ENCODE measurements at places on chromosomes 5 and 9.

- DNase-seq = no peak
Measured at GRCh38 chr5:33513462-33514185, 72.9 kb downstream of the TARS1 start.

DNA sequence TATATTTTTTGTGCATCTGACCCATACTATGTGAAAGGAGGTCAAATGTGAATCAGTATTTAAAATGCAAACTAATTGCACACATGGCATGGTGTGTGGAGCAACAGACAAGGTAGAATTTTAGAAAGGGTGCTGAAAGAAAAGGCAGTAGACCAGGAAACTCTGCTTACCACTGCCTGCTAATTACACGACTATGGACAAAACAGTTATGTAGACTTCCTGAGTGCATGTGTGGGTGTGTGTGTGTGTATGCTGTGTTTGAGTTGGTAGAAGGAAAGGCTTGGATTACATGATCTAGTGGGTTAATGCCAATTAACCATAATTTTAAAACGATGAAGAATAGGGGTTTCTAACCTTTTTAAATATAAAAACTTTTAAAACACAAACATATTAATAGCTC lies 349.9 kb downstream of the SH3GL2 start:
- DNase-seq = no peak

- DNase-seq = no peak
Measured at GRCh38 chr5:668283-668995, 24.7 kb downstream of the TPPP start.

- no peak for DNase-seq
Measured at GRCh38 chr5:21574961-21575360, 1278.2 kb downstream of the CDH12 start.

DNA sequence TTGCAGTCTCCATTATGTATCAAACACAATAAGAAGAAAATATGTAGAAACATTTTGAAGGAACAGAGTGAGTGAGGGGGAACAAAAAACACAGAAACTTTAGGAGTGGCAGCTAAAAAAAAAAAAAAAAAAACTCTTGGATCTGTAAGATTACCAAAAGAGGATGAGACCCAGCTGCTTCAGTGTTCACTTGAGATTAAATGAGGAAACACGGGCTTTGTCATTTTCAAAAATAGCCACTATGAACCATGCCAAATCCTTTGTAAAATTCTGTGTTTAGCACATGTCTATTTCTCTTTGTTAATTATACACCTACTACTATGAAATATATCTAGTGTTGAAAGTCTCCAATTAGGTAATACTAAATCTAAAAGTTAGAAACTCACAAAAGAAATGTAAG lies 485.9 kb downstream of the EFNA5 start:
- no peak for DNase-seq

- DNase-seq = no peak
Measured at GRCh38 chr9:131986576-131986975, 93.1 kb downstream of the MED27 start.

- DNase-seq = no peak
Measured at GRCh38 chr5:180908998-180909731, 10.2 kb downstream of the BTNL8 start.

DNA sequence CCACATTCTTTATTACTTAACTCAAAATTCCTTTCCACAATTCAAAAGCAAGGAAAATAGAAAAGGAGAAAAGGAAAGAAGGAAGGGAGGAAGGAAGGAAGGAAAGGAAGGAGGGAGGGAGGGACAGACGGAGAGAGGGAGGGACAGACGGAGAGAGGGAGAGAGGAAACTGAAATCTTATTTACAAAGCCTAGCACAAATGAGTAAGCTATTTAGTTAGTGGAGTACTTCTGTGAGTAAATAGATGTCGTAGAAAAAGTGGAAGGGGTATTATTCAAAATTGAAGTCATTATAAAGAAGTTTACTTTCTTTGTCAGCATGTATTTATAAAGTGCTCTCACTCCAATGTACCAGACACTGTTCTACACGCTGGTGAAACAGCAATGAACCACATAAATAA lies 177.9 kb downstream of the CETN3 start:
- DNase-seq = no peak

GRCh38 chr5:7622498-7622897 lies 226.6 kb downstream of the ADCY2 start:
- no peak for DNase-seq

DNA sequence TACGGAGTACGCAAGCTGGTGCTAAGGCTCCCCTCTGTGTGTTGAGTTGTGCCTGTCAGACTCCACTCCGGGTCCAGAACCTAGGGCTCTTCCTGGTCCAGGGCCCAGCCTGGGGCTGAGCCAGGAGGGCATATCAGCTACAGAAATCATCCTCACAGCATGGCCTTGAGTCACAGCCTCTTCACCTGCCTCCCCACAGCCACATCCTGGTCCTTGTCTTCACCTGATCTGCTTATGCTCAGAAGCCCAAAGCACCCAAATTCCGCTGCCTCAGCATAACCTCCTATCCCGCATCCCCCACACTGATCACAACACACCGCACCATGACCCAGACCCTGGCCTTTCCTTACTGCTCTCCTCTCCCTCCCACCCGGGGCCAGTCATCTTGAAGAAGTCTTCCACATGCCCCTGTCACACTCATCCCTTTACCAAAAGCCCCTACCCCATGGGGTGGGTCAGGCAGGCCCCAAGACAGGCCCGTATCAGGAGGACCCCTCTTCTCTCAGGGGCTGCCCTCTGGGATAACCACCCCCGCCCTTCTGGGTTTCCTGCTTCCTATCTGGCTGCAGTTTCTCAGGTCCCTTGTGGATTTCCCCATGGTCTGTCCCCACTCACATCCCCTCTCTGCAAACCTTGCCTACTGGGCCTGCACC lies 1.3 kb upstream of the IL3 start:
- peak; percentile 7 for DNase-seq

DNA sequence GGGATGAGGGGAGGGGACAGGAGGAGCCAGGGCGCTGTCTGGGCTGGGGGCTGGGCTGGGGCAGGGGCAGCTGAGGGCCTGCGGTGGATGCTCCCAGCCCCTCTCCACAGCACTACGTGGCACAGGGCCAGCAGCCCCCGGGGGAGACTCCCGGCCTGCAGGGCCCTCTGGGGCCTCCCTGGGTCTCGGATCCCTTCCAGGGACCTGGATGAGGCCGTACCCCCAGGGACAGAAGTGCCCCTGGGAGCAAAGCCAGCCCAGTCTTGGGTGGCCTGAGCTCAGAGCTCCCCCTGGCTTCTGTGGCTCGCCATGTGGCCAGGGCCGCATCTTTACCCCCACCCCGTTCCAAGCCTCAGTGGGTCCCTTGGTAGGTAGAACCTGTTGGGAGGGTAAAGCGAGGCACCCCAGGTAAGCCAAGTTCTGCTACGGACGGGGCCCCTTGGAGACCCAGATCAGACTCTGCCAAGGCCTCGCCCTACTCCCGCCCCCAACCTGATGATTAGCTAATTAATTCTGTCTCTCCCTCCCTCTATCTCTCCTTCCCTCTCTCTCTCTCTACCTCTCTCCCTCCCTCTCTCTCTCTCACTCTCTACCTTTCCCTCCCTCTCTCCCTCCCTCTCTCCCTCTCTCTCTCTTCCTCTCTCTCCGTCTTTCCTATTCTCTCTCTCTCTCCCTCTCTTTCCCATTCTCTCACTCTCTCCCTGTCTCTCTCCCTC lies 24.3 kb downstream of the KCNT1 start:
- no peak for DNase-seq

DNA sequence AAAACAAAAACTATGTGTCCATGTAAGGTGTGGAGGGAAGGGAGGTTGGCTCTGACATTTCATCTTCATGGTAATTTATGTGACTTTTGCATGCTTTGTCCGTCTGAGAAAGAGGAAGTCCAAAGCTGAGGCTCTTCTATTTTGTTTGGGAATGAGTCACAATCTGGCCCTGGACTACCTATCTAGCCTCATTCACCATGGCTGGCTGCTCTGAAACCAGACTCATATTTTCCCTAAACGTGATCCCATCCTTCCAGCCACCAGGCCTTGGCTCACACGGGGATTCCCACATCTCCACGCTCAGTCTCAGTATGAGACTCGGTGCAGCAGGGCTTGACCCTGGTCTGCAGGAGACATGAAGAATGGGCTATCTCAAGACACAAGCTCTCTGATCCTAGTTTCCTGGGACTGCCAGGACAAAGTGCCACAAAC lies 672.8 kb downstream of the ACTL7B start:
- DNase-seq = no peak

Data from activated B cell treated with CpG ODN at 0.5 μM for 24 hours (primary cell).